ENCODE measurements at places on chromosomes 12 and 14.

DNA sequence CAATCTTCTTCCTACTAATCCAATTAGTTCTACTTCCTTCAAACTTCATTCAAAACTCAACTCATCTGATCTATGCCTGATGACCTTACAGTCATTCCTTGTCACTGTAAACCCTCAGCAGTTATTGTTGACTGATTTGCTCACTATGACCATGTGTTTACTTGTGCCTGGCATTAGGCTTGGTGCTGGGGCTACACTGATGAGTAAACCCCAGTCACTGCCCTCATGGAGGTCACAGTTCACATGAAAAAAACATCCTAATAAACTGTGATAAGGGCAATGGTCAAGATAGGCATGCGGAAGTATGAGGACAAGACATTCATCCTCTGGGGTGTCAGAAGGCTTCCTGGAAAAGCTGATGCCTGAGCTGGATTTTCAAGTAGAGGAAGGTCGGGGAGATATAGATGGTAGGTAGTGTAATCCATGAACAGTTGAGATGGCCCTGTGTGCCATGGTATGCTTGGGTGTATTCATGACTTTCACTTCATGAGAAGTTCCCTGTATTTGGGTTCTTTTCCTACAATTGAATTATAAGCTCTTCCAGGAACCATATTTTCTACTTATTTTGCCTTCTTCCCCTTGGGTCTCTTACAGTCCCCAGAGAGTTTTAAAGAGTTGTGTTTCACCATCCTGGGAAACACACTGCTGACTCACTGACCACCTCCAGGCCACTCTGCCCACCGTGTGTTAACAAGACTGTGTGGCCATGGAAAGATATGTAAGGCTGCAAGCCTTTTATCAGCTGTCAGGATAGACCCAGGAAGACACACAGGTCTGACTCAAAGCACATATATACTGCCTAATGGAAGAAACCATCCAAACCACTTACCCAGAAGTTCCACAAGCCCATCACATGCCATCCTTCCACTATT, 38.7 kb upstream of the DUSP6 start:
- peak; percentile 81 for DNase-seq

DNA sequence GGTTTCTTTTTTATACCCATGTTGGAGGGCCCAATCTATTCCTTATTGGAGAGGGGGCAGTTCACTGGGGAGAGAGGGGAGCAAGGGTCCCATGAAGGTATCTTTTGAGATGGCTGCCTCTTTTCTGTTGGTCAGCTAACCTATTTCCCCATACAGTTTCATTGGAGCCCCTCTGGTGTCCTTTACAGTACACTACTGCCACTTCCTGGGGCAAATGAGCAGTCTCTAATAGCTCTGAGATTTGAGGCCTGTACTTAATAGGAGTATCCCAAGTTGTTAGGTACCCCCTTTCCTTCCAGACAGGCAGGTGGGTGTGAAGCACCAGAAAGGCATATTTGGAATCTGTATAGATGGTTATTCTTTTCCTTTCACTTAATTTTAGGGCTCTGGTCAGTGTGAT, 41.3 kb upstream of the RNU6-8 start:
- DNase-seq: peak; percentile 28

- DNase-seq: no peak
Observed at GRCh38 chr12:93706824-93707223, 29.6 kb downstream of the CRADD start.

- DNase-seq: no peak
Observed at GRCh38 chr12:127401536-127401935, 865.4 kb upstream of the TMEM132C start.

- no peak for DNase-seq
Observed at GRCh38 chr14:69005432-69006148, 26.5 kb upstream of the ACTN1 start.

DNA sequence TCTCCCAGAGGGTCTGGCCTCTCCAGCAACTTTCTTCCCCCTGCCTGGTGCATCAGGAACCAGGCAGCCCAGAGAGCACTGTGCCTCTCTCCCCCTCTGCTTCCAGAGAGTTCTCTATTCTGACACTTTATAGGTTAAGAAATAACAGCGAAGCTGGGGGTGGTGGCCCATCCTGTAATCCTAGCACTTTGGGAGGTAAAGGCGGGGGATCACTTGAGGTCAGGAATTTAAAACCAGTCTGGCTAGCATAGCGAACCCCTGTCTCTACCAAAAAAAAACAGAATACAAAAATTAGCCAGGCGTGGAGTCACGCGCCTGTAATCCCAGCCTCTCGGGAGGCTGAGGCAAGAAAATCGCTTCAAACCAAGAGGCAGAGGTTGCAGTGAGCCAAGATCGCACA, 58.3 kb downstream of the ESRRB start:
- DNase-seq: no peak
